CD4-positive, alpha-beta T cell (primary cell): ENCODE measurements at places on chromosomes 7 and 10. TPM values are rescaled to one million over a fixed set of nuclear protein-coding genes. Genes with fewer than 3 reads are reported as not detected.

ZNF273 gene
- 6.8 TPM for total RNA-seq

PRKG1 gene
- total RNA-seq = 0.31 TPM

DNA sequence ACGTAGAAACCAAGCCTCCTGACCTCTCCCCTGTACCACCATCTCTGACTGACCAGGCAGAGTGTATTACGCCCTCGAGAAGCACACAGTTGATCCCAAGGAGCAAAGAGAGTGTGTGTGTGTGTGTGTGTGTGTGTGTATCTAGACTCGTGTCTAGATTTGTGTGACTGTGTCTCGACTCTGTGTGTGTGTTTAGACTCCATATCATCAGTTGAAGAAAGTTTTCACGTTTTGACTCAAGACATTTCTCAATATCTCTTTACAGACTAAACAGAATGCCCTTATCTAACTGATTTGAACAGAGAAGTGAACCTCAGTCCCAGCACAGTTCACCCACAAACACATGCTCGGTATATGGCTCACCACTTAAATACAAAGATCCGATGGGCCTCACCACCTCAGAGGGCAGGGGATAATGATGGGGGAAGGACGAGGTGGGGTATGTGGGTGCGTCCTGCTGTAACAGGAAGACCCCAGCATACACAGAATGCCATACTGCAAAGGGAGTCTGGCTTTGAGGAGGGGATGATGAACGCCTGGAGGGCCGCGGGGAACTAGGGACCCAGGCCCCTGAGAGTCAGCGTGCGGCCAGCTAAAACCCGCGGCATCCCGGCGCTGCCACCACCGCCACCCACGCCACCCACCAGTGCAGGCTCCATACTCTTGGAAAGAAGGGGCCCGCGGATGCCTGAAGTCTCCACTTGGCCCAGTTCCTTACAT, 780 bp downstream of the ALDH18A1 start:
- H3K36me3 ChIP-seq = peaks cover 15% of the 10 kb centered on the region
- H3K27ac ChIP-seq = no peak overlapping the region
- H3K27me3 ChIP-seq = no peaks in the 10 kb centered on the region

- DNase-seq = no peak
- no peak overlapping the region for H3K27ac ChIP-seq
- no peaks in the 10 kb centered on the region for H3K4me1 ChIP-seq
- H3K4me3 ChIP-seq = no peak overlapping the region
Observed at GRCh38 chr7:151152643-151153513, 14.6 kb downstream of the GBX1 start.

DNA sequence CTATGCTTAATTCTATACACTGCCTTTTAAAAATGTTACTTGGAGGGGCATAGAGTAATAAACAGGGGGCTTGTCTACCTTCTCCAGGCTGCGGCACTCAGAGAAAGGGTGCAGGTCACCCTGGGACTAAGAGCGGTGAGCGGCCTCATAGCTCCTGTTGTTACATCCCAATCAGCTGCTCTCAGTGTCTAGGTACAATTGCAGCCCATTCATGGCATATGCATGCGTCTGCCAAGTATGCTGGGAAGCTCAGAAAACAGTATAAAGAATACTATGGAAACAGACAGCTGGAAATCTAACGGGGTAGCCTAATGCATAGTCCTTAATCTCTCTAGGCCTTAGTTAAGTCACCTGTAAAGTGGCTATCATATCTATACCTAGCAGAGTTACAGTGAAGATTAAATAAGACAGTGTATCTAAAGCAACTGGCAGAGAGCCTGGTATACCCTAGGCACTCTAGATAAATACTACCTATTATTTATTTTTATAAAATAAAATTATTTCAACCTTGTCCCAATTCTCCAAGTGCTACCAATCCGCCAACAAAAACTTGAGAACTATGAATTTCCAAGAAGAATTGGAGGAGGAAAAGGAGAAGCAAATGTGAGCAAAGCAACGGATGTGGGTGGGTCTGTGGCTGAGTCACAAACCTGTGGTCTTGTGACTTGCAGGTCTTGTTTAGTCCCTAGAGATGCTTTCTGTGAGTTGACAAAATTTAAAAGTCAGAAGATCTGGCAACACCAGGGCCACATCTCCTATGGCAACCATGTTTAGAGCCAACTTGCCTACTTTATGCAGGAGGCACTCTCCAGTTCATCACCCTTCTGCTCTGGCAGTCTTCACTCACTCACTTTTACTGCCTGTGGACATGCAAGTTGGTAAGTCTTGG, 183.0 kb downstream of the RAPGEF5 start:
- no peaks in the 10 kb centered on the region for H3K4me1 ChIP-seq
- DNase-seq = no peak
- no peaks in the 10 kb centered on the region for H3K27me3 ChIP-seq
- H3K36me3 ChIP-seq = no peaks in the 10 kb centered on the region
- H3K4me3 ChIP-seq = no peak overlapping the region
- no peak overlapping the region for H3K27ac ChIP-seq
